Uterus (tissue), 4 donors: ENCODE measurements at places on chromosomes 12 and 14. TPM values are rescaled to one million over a fixed set of nuclear protein-coding genes. Genes with fewer than 3 reads are reported as not detected.

Gene AGAP2
- 1.3 TPM for total RNA-seq

GRCh38 chr12:110906985-110907384, 13.4 kb downstream of the MYL2 start:
- no peak overlapping the region for H3K4me3 ChIP-seq
- no peaks in the 10 kb centered on the region for H3K36me3 ChIP-seq
- no peaks in the 10 kb centered on the region for H3K27me3 ChIP-seq
- H3K27ac ChIP-seq = no peak overlapping the region
- no peaks in the 10 kb centered on the region for H3K4me1 ChIP-seq

Gene ANO2
- 9.7 TPM for total RNA-seq

DNA sequence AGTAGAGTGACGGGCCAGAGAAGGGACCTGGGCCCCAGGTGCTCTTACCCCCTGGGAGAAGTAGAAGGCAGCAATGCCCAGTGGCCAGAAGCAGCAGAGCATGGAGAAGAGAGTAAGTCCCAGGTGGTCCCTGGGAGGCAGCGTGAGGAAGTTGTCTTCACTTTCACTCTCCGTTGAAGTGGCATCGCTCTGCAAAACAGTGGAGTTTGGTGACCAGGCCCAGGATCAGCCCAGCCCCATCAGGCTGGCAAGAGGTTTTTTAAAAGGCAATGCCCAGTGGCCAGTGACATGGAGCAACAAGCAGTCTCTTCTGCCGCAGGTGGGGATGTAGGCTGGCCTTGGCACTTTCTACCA, 18.2 kb downstream of the SYNDIG1L start:
- H3K27me3 ChIP-seq = no peaks in the 10 kb centered on the region
- DNase-seq = no peak
- H3K27ac ChIP-seq = no peak overlapping the region
- no peaks in the 10 kb centered on the region for H3K4me1 ChIP-seq

DNA sequence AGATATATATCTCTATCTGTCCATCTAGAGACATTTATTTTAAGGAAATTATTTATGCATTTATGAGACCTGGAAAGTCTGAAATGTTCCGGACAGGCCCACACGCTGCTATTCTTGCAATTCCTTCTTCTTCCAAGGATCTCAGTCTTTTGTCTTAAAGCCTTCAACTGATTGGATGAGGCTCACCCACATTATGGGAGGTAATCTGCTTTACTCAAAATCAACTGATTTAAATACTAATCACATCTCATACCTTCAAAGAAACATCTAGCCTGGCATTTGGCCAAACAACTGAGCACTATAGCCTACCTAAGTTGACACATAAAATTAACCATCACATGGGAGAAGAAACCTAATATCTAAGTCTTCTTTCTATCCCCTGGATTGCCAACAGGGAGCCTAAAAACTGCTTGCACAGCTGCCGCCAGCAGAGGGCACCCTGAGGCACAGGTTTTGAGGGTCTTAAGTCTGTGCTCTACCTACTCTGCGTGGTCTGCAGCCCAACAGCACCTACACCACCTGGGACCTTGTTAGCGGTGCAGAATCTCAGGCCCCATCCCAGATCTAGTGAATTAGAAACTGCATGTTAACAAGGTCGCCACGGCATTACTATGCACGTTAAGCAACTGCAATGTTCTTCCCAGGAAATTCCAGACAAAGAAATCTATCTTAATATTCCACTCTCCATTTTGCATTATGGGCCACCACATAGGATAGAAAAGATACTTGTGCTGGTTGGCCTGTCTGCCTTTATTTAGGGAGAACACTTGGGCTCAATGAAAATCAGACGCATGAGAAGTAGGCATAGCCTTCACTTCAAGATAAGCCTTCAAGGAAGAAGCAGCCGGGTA, 249.7 kb downstream of the FOXG1 start:
- H3K4me3 ChIP-seq = no peak overlapping the region
- no peak overlapping the region for H3K27ac ChIP-seq
- no peaks in the 10 kb centered on the region for H3K27me3 ChIP-seq
- no peaks in the 10 kb centered on the region for H3K36me3 ChIP-seq

DNA sequence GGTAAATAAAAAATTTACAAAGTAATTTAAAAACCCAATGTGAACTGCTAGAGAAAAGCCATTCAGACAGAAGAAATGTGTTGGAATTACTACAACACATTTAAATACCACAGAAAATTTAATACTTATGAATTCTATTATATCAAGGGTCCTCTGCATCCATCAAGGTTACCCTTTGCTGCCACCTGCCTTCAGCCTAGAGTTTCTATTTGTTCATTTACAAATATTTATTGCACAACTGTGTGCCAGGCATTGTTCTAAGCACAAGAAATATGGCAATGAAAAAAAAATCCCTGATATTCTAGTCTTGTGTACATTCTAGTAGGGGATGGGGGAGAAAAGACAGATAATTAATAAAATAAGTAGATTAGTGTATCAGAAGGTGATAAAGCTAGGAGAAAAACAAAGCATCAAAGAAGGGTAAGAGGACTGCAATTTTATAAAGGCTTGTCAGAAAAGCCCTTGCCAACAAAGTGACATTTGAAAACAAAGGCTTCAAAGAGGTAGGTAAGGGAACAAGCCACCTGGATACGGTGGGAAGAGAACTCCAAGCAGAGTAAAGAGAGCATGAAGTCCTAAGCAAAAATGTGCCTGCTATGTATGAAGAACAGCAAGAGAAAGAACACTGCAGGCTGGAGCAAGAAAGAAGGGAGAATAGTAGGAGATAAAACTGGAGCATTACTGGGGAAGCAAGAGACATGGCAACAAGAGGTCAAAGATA, 59.1 kb upstream of the SLC6A13 start:
- H3K4me3 ChIP-seq = no peak overlapping the region
- no peaks in the 10 kb centered on the region for H3K4me1 ChIP-seq
- no peak overlapping the region for H3K27ac ChIP-seq
- H3K36me3 ChIP-seq = no peaks in the 10 kb centered on the region

DNA sequence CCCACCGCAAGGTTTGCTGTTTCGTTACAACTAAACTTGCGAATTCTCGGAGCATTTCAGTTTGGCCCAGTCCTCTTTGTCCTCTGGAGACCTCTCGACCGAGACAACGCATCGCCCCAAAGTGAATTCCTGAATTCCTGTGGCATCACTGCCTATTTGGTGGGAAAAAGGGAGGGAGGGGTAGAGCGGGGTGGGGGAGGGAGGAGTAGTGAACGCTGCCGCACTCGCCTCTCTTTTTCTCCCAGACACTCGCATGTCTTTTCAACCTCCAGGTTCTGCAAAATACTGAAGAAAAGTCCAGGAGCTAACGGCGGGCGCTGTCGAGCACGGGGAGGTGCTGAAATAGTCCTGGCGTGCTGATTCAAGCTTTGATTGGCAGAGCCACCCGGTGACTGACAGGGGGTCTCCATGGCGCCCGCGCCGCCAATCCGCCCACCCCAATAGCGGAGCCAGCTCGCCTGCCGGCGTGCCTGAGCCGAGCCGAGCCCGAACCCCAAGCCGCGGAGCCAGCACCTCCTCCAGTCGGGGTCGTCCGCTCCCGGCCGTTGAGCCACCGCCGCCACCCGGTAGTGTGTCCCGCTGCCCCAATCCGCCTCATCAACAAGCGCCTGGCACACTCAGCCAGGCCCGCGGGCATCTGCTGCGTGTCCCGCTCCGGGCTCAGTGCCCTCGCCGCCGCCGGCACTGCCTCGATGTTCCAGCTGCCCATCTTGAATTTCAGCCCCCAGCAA, at the start of gene SIX6:
Gene SIX6, plus strand, starts transcription at position 440 of the 731 bp plus-strand sequence. Its CDS starts 253 bp downstream, at position 693.
- DNase-seq = no peak
- H3K4me1 ChIP-seq = no peaks in the 10 kb centered on the region
- H3K36me3 ChIP-seq = no peaks in the 10 kb centered on the region

- H3K36me3 ChIP-seq = no peaks in the 10 kb centered on the region
- no peak overlapping the region for H3K4me3 ChIP-seq
- no peaks in the 10 kb centered on the region for H3K27me3 ChIP-seq
Measured at GRCh38 chr12:68497702-68498101, 113.0 kb upstream of the RAP1B start.

GRCh38 chr12:132450418-132451171, 39.4 kb upstream of the FBRSL1 start:
- DNase-seq = no peak
- H3K27ac ChIP-seq = no peak overlapping the region
- H3K27me3 ChIP-seq = no peaks in the 10 kb centered on the region

DNA sequence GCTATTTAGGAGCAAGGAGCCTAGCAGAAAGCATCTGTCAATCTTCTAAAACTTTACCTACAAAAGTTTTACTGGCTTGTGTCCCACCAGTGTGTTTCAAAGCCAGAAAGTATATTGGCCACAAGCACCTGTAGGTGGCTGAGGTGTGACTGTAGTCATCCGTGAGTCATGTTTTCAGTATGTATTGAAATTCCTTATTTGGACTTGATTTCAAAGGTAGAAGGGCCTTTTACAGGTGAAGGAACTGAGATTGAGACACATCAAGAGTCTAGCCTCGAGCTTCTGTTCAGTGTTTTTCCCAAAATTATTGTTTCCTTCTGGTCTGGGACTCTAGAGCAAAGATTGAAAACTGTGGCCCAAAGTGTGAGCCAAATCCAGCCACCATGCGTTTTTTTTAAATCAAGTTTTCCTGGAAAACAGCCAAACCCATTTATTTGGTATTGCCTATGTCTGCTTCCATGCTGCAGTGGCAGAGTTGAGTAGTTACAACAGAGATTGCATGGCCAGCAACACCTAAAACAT, 195.3 kb upstream of the BCL2L14 start:
- H3K27ac ChIP-seq = no peak overlapping the region
- no peaks in the 10 kb centered on the region for H3K36me3 ChIP-seq
- H3K4me3 ChIP-seq = no peak overlapping the region
- H3K27me3 ChIP-seq = no peaks in the 10 kb centered on the region
